Posterior vena cava (tissue), 2 donors: ENCODE measurements at places on chromosomes 4 and X. TPM values are rescaled to one million over a fixed set of nuclear protein-coding genes. Genes with fewer than 3 reads are reported as not detected.

GRCh38 chr4:153533387-153533786 lies 67.2 kb downstream of the TMEM131L start:
- DNase-seq = no peak

The TBX22 gene
- not detected for total RNA-seq

The SPATA4 gene
- total RNA-seq = 0.76 TPM

The PABPC1L2B gene
- total RNA-seq = not detected

GRCh38 chr4:130043732-130044160 lies 947.8 kb downstream of the C4orf33 start:
- DNase-seq = no peak
